ENCODE measurements at places on chromosomes 11 and 22. TPM values are rescaled to one million over a fixed set of nuclear protein-coding genes. Genes with fewer than 3 reads are reported as not detected.
A peak's percentile ranks its signal among the peaks of the same experiment; 100 is the strongest.

DNA sequence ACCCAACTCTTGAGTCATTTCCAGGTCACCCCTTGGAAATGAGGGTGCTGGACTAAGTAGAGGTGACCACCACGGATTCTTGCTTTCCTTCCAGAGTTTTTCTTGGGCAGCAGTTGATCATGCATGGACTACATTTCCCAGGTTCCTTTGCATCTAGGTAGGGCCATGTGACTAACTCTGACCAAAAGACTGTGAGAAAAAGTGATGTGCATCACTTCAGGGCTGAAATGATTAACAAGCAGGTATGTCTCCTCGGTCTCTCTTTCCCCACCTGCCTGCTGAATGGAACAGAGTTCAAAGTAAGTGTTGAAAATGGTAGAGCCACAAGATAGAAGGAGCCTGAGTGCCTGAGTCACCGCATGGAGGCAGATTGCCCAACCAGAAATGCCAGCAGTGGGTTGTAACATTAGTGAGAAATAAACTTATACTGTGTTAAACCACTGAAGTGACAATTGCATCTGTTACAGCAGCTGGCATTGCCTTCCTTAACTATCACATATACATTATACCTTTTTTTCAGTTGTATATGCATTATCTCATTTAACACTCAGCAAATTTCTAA lies 113.5 kb downstream of the MN1 start:
- no peak for DNase-seq

DNA sequence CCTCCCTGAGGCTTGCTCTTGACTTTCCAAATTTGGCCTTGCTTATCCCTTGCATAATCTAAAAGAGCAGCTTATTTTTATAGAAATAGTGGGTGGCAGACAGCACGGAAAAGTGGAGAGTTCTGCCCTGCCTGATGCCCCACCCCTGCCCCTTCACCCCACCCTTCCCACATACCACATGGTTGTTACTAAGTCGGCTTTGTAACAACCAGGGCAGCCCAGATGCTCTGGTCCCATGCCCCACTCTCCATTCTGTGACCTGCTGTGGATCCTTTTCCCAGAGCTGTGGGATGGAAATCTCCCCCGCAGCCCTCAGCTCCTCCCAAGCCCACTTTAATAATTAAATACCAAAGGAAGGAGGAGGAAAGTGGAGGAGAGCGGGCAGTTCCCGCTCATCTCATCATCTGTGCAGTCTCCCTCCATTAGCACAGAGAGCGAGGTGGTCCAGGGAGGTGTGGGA lies 10.9 kb downstream of the MRGPRF start:
- no peak for DNase-seq

DNA sequence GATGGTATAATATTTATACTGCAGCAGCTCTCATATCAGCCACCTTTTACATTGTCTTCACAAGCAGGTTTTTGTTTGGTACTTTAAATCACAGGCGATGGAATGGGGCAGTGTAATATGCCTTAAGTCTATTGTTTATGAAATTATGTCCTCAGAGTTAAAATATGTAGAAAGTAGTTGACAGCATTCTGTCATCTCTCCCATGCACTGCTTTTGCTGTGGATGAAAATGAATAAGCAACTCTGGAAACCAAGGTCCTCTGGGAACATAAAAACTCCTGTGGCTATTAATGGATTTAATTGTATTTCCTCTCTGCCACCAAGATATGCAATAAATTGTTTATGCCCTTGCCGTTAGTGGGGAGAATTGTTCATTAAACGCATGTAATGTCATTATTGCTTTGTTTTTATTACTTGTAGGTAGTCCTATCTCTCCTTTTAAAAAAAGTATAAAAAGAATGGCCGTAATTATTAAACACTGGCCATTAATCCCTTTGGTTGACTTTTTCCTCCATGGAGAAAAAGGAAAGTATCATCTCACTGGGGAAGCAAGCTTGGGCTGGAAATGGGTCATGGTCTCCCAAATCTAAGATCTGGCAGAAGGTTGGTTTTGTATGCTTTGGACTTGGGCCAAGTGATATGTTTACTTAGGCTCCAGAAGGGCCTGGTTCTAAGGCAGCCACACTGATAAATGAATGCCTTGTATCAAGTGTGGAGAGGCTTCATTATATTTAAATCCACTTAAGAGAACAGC lies 13.1 kb downstream of the PACS1 start:
- DNase-seq, result no peak

DNA sequence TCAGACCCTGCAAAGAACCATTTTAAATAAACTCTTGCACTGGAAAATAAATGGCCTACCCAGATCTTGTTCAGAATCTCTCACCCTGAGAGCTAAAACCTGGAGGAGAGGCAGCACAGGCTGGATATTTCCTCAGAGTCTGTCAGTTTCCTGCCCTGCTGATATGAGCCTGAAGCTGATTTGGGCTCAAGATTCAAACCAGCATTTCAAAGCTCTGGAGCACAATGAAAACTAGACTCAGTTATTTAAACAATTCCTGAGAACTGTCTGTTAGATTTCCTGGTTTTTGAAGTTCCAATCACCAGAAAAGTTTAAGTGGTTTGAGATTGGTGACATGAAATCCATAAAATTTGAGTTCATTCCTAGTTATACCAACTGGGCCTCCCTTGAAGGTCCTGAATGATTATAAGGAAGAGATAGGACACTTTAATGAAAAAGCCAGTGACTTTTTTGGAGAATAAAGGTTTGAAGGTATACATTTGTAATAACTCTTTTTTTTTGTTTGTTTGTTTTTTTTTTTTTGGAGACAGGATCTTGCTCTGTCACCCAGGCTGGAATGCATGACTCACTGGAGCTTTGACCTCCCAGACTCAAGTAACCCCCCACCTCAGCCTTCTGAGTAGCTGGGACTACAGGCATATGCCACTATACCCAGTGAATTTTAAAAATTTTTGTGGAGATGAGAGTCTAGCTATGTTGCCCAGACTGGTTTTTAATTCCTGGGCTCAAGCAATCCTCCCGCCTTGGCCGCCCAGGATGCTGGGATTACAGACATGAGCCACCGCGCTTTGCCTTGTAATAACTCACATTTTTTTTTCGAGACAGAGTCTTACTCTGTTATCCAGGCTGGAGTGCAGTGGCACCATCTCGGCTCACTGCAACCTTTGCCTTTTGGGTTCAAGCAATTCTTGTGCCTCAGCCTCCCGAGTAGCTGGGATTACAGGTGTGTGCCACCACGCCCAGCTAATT lies 8.0 kb upstream of the ESAM start:
- no peak for DNase-seq

DNA sequence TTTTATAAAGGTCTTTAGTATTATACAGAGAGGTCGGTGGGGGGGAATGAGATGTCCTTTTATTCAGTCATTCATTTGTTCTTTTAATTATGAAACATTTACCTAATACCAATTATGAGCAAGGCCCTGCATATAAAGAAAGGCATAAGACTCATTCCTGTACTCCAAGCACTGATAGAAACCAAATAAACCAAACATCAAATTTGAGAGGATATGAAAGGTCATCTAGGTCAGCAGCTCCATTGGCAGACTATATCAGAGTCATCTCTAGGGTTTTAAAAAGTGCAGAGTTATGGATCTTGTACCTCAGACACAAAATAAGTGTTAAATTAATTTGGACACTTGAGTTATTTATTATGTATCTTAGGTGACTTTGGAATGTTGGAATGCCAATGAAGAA lies 71.5 kb downstream of the CASP12 start:
- no peak for DNase-seq

DNA sequence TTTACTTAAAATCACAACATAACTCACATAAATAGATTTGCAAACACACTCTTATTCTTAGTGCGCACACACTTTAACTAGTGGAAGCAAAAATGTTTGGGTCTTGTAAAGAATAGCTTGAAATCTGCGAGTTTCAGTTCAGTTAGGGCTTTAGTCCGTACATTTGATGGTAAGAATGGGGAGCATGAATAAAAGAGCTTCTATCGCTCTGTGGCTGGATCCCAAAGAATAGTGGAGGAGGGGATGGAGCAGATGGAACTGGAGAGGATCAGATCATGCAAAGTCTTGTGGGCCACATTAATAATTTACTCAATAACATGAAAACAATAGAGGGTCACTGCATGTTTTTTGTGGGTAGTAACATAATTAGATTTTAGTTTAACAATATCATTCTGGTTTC lies 44.3 kb downstream of the DNHD1 start:
- DNase-seq, result no peak

DNA sequence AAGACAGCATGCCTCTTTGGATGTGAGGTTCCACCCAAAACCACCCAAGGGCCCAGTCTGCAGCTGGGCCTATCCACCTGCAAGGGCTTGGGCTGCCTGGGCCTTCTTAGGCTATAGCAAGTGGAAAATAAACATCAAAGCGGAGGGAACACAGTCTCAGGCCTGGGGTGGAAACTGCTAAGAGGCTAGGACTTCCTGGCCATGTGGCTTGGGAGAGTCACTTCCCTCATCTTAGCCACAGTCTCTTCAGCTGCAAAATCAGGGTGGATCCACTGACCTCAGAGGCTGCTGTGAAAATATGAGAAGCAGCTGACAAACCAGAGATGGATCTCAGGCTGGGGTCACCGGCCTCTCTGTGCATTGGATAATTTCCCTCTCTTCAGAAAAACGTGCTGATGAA lies 30.6 kb upstream of the TFIP11 start:
- DNase-seq, result no peak

- DNase-seq, result no peak
These were observed 15.5 kb upstream of the DEPDC7 start for GRCh38 chr11:33000181-33000580.

DNA sequence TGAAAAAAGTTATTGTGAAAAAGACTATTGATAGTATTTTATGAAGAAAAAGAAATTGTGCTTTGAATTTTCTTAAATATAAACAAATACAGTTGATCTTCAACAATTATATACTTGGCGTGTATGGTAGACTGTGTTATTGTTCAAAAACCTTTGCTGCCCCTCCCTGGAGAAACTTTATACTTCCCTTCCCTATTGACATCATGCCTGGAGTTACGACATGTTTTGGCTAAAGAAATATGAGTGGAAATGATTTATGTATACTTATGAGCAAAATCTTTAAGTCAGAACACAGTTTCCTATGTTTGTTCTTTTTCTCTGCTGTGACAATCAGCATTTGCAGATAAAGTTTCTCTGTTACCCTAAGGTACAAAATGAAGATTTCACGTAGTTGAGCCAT lies 243.8 kb downstream of the TMEM135 start:
- DNase-seq, result no peak

DNA sequence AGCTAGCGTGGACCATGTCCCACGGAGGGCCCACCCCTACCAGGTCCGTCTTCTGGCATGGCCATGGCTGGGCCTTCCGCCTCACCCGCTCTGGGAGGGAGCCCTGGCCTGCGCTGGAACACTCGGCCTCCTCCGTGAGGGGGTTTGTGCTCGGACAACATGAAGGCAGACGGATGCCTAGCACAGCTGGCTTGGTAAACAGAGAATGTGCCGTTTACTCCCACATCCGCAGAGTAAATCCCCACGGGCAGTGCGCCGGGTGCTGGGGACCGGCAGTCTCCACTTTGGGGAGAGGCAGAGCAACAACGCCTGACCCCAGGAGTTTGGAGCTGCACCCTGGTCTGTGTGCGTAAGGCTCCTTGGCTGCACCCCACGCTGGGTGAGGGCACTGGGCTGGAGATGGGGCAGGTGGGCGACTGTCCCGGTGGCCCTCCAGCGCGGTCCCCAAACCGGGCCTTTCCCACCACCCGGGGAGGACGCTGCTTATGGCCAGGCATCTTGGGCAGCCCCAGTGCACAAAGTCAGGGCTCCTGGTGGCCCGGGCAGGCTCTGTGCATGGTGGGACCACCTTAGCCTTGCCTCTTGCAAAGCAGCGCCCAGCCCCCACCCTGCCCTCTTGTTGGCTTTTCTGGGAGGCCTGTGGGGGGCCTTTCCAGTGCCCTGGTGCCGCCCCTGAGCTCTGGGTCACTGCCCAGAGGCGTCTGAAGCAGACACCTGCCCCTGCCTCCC lies 30.7 kb upstream of the MUC5AC start:
- peak; percentile 2 for DNase-seq

DNA sequence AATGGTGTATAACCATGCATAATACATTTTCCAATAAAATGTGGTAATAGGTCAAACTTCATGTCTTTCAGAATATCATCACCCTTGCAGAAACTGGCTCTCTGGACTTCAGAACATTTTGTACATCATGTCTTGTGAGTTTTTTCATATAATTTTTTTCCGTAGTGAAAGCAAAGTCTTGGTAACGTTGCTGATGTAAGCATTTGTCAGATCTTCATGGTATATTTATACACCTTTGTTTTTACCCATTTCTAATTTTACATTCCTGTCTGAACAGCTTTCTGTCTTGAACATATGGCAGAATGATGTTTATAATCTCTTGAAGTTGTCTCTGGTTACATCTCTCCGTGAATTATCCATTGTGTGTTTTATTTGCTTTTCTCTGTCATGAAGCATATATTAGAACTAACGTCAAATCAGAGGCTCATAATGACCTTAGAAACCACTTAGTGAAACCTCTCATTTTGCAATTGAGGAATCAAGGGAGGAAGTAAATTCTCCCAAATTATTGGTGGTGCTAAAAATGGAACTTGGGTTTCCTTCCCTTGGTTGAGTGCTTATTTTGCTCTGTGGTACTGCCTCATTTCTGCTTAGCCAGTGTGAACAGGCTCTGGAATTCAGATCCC lies 37.4 kb downstream of the CSRP3 start:
- DNase-seq, result no peak

DNA sequence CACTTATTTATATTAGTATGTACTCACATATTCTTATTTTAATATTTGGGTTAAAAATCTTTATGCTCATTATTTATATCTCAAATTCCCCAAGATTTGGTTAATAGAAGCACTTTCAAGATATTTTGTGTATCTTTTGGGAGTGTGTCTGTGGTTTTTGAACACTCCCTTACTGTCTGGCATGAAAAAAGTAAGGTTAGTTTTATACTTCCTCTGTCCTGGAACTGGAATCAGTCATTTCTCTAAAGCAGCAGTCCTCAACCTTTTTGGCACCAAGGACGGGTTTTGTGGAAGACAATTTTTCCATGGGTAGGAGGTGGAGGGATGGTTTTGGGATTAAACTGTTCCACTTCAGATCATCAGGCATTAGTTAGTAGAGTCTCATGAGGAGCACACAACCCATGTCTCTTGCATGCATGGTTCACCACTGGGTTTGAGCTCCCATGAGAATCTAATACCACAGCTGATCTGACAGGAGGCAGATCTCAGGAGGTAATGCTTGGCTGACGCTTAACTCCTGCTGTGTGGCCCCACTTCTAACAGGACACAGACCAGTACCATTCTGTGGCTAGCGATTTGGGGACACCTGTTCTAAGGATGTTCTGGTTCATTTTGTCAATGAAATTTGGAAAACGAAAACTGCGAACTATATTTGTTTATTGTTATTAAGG lies 60.2 kb downstream of the CASP12 start:
- no peak for DNase-seq

GRCh38 chr22:19943082-19944026 lies 1.7 kb upstream of the TXNRD2 start:
- no peak for DNase-seq

- DNase-seq, result no peak
These were observed 38.7 kb downstream of the GDPD4 start for GRCh38 chr11:77262803-77263202.

The MS4A6E gene
- total RNA-seq, result not detected

The SYT7 gene
- 9.7 TPM for total RNA-seq

The IFTAP gene
- 21.0 TPM for total RNA-seq

The POTEH gene
- not detected for total RNA-seq

The DHCR7 gene
- 130 TPM for total RNA-seq
